NCI-H526 (cell line): ENCODE measurements at places on chromosomes 1 and 21.

- peak; percentile 46 for DNase-seq
These were observed 83.3 kb downstream of the CDC42BPA start for GRCh38 chr1:227234998-227235405.

- DNase-seq: no peak
These were observed 8.7 kb downstream of the FAM131C start for GRCh38 chr1:16064536-16065268.

GRCh38 chr1:192087334-192087733, 70.9 kb upstream of the RGS18 start:
- no peak for DNase-seq

DNA sequence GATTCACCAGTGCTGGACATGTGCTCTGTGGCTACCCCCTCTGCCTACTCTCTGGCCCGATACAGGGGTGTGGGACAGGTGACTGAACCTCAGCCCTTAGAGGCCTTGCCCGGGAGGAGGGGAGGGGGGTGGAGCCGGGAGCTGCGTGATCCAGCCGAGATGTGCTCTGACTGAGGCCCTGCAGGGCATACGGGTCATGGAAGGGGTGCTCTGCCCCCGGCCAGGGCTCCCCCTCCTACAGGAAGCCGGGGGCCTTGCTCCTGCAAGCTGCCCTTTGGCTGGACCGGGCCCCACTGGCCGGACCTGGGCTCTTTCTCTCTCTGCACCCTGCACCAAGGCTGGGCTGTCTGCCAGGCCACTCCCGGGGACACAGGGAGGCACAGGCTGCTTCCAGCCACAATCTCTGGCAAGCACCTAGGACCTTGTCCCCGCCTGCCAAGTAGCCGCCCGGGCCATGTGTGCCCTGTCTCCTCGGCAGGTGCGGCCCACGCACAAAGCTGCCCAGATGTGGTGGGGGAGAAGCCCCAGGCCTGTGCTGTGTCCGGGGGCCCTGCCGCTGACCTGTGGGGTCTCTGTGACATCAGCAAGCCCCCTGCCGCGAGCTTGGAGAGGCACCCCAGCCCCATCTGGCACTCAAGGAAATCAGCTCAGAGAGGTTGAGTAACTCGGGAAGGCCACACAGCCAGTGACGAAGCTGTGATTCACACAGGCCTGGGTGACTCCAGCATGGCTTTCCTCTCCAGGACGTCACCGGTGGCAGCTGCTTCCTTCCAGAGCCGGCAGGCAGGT, 1.5 kb downstream of the SCNN1D start:
- DNase-seq: no peak

DNA sequence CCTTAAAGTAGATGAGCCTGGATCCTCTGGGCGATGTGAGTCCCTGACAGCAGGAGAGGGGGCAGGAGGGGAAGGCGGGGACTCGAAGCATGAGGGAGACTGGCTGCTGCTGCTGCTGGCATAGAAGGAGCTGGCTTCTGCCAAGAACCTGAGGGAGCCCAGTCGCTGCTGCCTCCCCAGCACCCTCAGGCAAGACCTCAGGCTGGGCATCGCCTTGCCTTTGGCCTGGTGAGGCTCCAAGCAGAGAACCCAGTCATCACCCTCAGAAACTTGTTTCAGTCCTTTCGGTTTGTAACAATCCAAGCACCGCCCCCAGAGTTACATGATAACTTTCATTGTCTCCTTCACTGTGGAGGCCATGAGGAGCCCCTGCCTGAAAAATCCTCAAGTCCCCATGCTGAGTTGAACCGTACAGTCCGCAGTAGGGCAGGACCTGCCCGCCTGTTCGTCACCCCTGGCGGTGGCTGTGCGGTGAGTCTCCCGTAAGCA, 38.8 kb downstream of the POFUT2 start:
- no peak for DNase-seq

DNA sequence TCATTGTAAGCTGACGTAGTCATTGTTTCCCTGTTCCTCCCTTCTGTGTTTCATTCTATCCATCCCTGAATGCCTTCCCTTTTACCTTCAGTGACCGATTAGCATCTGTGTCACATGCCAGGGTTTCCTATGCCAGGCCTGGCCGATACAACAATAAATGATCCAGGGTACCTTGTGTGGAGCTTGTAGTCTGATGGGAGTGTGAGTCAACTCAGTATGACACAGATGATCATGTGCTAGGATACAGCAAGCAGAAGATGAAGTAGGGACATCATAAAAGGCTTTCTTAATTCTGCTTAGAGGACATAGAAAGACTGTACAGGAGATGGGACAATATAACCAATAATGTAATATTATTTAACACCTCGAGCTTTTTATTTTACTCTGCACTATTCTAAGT, 164.1 kb upstream of the C8B start:
- no peak for DNase-seq

- no peak for DNase-seq
These were observed 9.1 kb downstream of the OLIG1 start for GRCh38 chr21:33078907-33079582.

DNA sequence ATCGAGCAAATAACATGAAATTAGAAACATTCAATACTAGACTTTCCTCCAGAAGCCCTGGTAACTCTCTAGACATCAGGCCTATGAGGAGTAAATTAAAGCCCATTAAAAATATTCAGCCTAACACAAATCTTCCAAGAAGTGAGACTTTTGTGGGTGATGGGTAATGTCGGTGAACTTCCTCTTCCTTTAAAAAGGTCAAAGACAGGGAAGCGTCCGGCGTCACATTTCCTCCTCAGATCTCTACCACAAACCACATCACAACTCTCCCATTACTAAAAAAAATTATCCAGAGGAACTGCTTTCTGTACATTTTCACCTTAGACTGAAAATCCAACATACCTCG, 1.4 kb downstream of the EIF4G3 start:
- no peak for DNase-seq

- DNase-seq: no peak
These were observed 344.9 kb downstream of the ZNF326 start for GRCh38 chr1:90339811-90340210.

- DNase-seq: no peak
These were observed 535.7 kb downstream of the BRINP3 start for GRCh38 chr1:189941922-189942321.

DNA sequence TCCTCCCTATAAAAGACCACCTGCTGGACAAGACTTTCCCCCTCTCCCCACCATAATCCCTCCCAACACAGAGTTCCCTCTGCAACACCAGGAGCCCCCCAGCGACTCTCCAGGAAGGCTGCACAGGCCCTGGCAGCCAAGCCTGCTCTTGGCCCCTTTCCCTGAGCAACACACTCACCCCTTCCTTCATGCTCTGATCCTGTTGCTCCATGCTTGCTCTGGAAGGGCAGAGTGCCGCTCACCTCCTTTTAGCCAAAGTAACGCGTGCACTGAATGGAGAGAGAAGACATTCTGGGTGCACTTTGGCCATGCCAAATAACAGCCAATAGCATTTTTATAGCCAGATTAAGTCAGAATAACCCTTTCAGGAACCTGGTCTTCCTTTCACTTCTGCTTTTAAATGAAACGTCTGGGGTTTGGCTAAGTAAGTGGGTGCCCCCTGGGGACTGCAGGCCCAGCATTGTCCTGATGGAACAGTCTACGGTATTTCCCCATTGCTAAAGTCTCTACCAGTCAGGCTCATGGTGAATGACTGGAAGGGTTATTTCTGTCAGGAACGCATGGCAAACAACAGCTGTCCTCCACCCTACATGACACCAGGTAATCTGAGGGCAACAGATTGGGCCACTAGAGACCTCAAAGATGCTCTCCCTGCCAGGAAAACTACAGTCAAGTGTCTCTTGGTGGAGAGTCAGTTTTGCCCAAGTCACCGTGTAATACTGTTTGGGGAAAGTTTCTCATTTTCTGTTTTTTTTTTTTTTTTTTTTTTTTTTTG, at the start of gene SLC2A5:
SLC2A5 (minus strand) TSS at position 310 of the 775 bp plus-strand sequence; CDS start at position 211, 99 bp downstream.
- DNase-seq: no peak

GRCh38 chr1:15428815-15429435, 9.3 kb upstream of the CTRC start:
- no peak for DNase-seq

DNA sequence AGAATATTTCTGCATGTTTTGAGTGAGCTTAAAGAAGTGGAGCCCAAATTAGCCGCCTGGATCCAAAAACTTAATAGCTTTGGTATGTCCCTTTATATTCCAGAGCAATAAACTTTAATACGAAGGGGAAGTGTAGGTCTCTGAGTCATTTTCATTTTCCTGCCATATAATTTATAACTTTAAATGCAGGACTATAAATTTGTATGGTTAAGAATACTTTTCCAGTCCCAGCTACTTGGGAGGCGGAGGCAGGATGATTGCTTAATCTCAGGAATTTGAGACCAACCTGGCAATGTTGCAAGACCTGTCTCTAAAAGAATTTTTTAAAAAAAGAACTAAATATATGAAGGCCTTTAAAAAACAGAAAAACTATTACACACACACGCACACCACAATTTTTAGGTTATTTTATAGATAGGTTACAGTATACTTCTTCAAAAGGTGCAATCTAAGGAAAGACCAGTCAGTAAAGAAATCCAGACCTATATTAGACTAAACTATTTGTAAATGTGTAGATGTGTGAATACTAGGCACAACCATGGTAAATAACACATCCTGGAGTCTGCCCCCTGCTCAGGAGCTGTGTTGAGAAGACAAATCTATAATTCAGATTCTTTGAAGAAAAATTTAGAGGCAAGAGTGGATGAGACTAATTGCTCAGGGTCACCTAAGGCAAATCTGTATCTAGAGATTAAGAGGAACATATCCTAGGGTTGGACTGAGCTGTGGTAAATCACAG, 80.3 kb downstream of the TTC3 start:
- no peak for DNase-seq

- DNase-seq: no peak
These were observed 479.9 kb upstream of the PLXNA2 start for GRCh38 chr1:208724079-208724478.

- no peak for DNase-seq
These were observed 33.4 kb upstream of the WNT4 start for GRCh38 chr1:22176258-22176657.

DNA sequence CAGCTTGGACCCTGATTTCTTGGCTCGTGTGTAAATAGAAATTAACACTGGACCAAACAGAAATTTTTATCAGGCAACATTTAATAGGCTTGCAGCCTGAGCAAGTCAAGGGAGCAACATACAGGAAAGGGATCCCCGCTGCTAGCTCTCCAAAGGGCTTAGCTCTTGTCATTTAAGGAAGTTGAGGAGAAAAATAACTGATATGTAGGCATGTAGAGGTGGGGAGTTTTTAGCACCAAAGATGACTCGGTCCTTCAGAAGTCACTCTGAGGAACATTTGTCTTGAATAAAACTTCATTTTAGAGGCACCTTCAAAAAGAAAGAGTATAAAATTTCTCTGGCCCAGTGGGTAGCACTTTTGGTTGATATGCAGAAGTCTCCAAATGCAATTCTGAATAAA, 27.1 kb downstream of the GBP2 start:
- DNase-seq: no peak

- no peak for DNase-seq
These were observed 30.3 kb downstream of the MSTO1 start for GRCh38 chr1:155640367-155640766.

GRCh38 chr1:82048596-82048995, 247.9 kb downstream of the ADGRL2 start:
- no peak for DNase-seq

DNA sequence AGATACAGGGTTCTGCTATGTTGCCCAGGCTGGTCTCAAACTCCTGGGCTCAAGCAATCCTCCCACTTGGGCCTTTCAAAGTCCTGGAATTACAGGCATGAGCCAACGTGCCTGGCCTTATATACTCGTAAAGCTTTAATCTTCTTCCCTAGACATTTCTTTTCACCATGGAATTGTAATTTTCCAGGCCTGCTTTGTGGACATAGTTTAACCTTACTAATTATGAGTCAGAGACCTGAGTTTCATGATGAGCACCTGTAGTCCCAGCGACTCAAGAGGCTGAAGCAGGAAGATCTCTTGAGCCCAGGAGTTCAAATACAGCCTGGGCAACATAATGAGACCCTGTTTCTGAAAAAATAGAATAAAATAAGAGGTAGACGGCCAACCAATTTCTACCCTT, 12.3 kb downstream of the PATJ start:
- DNase-seq: no peak

DNA sequence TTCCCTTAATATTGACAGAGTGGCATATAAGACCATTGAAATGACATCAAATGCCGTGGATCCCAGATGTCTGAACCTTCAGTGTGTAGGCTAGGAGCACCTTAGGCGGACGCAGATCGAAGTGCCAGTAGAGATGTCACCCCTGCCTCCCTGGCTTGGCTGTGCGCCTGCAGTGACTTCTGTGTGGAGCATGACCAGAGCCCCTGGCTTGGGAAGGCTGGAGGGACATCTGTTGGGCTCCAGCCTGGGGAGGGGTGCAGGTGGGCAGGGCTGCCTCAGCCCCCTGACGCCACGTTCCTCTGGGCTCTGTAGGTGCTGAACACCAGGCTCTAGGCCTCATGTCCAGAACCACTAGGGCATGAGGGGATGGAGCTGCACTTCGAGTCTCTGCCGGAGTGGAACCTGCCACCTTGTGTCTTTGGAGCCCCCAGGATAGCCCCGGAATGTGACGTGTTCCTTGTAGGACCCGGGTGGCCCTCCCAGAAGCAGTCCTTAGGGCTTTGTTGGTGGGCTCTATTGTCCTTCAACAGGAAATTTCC, 103.8 kb downstream of the ADARB1 start:
- DNase-seq: no peak

- peak; percentile 73 for DNase-seq
These were observed at the start of gene IL12RB2 for GRCh38 chr1:67307251-67308060. Gene IL12RB2, plus strand, starts transcription at chr1:67307873. Its CDS starts 12,496 bp downstream, at chr1:67320369.

DNA sequence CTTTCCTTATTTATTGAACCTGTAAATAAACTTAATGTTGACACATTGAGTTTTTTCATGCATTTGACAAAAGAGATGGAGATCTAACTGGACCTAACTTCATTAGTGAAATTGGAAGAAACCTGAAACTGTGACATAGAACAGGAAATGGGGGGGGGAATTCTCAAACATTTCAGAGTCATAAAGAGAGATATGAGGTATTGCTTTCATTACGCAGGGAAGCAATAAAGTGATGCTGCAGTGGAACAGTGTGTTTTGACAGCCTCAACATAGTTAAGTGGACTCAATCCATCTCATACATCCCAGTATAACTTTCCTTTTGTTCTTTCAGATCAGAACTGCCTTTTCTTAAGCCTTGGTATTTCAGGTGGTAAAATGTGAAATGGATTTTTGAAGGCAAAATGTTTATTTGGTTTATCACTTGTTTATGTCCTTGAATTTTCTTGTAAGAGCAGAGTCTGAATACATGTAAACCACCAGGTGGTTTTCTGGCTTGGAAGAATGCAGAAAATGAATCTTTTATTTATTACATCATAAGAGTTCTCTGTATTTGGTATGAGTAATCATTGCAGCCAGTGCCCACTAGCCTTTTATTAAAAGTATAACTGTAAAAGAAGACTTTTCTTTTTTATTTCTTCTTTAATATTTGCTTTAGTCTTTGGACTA, 132.5 kb downstream of the ZNF326 start:
- no peak for DNase-seq

DNA sequence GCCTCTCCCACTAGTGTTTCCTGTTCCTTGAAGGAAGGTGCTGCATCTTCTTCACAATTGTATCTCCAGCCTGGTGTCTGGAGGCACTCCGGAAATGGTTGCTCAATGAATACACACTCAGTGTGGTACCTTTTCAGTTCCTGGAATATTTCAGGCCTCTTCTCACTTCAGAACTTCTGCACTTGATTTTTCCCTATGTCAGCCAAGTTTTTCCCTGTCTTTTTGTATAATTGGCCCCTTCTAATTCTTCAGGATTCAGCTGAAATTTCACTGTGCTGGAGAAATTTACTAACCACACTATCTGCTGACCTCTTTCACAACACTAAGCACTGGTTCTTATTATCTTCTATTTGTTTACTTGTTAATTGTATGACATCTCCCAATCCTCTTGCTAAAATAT, 61.2 kb upstream of the MAP10 start:
- DNase-seq: no peak
